ENCODE measurements at places on chromosomes 4 and X.

DNA sequence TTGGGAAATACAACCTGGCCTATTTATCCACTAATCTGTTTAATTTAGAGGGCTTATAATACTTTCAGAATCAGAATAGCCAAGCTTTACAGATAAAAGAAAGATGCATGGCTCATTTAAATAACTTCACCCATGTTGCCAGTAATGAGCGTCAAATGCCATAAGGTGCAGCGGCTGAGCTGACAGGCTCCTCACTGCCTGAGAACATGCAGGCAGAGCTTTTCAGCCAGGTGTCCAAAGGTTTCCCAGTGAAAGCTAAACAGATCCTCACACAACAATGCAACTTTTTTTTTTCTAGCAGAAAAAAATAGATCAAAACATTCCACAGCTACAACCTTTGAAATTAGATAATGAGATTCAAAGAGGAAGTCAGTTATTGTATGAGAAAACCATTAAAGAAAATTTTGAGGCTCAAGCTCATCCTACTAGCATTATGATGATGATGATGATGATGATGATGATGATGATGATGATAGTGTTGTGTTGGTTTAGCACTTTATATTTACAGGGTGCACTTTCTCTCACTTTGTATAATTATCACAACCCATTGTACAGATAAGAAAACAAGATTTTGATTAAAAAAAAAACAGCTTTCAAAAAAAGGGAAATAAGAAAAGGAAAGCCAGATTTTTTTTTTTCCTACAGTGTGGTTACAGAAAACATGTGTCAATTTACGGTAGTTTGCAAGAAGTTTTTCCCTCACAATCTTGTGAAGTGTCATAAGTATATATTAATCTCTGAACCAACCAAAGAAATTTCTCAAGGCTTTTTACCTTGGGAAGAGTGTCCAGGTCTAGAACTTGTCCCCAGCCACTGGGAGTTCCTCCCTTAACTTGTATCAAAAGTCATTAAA is 12.2 kb upstream of the TNIP3 start:
- no peak for DNase-seq

GRCh38 chr4:153962311-153963039 is 173.6 kb upstream of the SFRP2 start:
- DNase-seq = no peak

DNA sequence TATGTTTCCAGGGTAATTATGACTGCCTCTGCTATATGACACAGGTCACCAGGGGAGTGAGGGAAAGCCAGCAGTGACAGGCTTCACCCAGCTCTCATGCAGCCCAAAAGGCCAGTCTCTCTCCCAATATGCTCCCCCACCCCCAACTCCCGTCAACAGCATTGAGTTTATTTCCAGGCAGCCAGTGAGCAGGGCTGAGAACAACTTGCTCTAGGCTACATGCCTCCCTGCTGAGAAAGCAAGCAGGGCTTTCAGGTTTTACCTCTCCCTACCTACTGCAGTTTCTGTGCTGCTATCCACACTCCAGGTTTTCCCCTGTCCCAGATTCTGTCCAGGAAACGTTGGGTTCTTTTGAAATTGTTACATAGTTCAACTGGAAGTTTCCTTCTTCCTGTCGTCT is 291.4 kb downstream of the PABPC4L start:
- no peak for DNase-seq

DNA sequence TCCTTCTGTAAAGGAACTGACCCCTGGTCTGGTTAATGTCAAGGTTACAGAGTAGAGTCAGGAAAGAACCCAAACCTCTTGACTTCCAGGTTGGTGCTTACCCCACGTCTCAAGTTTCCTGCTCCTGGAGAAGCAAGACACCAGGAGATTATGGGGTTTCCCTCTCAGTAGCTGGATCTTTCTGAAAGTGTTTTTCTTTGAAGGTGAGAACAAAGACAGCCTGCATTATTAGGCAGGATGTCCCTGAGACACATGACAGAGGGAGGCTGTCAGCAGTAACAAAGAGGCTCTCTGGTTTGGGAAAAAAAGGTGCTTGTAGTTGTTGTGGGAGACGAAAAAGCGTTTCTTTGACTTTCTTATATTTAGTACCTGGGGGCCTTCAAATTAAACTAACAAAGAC is 44.7 kb upstream of the IGFBP7 start:
- DNase-seq = no peak

DNA sequence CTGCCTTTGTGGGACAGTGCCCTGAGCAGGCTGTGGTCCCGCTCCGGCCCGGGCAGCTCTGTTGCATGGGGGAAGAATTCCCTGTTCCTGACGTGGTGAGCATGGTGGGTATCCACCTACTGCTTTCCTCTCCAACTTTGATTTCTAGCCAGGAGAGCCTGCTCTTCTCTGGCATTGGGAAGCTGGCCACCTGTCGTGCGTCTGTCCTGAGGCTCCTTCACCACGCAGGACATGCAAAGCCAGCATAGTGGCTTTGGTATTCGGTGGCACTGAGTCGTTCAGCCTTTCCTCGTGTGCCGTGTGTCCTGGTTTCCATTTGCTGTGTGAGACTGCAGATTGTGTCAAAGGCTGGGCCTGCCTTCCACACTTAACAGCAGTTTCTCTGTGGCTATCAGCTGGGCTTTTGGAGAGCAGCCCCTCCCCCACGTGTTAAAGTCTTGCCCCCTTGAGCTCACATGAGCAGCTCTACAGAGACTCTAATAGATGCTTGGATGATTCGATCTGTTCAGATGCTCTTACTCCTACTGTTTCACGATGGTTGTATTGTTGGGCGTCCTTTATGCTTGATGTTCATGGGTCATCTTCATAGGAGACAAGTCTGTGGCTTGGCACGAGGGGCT is 46.3 kb upstream of the CLCN4 start:
- no peak for DNase-seq

GRCh38 chr4:45580334-45580733 is 543.5 kb downstream of the GABRG1 start:
- DNase-seq = no peak

DNA sequence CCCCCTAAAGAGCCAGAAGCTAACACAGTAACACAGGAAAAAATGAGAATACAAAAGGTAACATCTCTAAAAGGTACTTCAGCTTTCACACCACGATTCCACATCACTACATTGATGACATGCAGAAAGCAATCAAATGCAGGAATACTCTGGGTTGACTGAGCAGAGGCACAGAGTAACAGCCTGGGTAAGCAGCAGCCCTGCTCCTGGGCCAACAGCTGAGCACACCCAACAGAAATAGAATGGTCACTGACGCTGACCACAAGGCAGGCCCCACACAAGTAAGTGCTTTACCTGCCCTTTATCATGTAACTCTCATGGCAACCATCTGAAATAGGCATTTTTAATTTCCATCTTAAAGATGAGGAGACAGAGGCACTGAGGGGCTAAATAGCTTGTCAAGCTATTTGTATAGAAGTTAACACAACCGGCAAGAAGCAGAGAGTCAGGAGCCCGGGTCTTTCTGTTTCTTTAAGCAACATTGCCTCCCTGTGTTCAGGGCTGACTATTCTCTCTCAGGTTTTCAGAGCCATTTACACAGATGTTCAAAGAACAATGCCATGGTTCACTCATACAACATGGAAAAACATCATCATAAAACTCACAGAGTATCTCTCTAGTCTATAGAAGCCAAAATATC is 168.9 kb downstream of the ZNF674 start:
- no peak for DNase-seq

DNA sequence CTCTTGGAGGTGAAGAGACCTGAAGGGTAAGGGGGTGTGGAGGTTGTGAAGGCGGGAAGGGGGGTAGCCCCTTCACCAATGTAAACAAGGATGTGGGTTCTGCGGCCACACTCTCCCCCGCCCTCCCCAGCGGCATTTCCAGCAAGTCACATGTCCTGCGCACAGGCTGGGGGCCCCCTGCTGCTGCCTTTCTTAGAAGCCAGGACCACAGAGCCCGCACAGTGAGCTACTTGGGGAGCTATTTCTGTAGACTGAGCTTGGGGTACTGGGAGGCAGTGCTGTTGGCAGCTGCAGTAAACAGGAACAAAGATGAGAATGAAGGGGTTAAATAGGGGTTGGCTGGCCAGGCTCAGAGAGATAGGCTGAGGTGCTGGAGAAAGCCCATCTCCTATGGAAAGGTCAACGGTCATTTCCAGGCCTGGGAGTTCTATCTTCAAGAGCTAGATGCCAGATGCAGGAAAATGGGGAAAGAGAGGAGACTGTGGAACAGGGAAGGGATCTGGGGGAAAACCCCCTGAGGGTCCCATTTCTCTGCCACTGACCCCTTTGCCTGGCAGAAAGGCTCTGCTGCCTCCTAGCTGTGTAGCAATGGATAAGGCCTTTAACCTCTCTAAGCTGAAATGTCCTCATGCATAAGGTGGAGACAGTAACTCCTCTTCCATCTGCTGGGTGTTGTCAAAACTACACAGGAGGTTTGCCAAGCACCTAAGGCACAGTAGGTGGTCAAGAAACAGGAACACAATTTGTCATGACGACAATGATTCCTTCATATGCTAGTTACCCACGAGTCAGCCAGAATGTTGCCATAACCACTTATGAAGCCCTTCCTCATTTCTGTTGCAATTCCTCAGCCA is 18.5 kb upstream of the PIM2 start:
- DNase-seq = no peak

GRCh38 chrX:22686138-22686541 is 313.6 kb upstream of the DDX53 start:
- DNase-seq = no peak

- DNase-seq = no peak
Measured at GRCh38 chr4:151331276-151332042, 6.1 kb upstream of the SH3D19 start.

DNA sequence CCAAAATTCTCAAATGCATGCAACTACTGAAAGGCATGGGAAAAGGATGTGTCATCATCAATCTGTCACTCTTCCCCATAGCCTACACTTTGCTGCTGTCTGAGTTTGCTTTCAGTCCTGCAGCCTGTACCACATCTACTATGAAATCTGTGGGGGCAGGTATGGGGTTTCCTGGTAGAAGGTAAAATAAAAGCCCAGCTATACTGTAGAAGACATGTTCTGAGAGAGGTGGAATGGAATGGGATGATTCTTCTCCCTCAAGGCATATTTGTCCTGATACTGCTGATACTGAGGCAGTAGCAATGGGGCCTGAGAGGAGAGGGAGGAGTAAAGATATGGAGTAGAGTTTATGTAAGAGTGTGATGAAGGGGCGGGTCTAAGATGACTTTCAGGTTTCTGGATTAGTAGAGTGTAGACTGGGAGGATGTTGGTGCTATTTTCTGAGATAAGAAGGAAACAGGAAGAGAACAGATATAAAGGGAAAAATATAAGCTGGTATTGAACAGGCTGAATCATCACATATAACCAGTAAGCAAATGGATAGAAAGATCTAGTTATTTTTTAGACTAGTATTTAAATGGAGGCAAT is 38.7 kb upstream of the GYPA start:
- no peak for DNase-seq

GRCh38 chr4:11507920-11508319 is 79.2 kb upstream of the HS3ST1 start:
- no peak for DNase-seq

DNA sequence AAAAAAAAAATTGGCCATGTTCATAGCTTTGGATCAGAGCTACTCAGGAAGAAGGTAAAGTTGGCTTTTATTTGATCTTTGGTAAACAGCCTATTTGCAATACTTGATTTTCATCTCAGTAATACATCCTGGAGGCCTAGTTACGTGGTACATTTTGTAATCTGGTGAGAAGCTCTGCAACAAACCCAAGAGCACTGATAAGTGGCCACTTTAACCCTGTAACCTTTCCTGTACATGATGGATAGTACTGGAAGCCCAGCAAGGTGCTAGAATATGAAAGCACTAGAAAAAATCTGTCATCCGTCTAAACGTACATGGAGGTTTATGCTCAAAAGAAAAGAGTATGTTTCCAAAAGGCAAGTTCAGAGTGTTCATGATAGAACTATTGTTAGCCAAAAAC is 88.3 kb upstream of the BMP2K start:
- no peak for DNase-seq

- DNase-seq = no peak
Measured at GRCh38 chrX:129748305-129748704, 9.5 kb downstream of the XPNPEP2 start.

DNA sequence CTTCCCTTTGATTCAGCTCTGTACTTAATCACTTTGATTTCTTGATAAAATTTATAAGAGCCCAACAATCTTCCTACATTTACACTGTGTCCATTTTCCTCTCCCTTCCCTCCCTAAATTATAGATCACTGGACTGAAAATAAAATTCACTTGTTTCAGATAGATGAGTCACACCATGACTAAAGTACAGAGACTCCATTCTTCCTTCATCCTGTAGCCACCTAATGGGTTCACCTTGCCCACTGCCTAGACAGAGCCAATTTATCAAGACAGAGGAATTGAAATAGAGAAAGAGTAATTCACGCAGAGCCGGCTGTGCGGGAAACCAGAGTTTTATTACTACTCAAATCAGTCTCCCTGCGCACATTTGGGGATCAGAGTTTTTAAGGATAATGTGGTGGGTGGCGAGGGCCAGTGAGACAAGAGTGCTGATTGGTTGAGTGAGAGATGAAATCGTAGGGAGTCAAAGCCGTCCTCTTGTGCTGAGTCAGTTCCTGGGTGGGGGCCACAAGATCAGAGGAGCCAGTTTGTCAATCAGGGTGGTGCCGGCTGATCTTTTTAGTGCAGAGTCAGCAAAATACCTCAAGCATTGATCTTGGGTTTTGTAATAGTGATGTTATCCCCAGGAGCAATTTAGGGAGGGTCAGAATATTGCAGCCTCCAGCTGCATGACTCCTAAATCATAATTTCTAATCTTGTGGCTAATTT is 71.3 kb upstream of the MED14 start:
- DNase-seq = no peak

DNA sequence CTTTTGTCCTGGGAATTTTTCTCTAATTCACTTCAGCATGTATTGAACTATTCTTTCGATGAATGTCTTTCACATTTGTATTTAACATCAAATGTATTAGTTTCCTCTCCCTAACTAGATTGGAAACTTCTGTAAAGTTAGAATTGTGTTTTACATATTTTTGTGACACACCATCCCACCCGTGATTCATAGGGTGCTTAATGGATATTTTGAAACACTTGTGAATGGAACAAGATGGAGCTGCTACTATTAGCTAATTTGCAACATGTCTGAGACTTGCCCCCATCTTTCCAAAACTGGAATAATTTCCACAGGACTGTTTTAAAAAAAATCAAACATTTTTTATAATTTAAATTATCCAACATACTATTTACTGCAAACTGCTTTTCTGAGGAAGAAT is 30.2 kb upstream of the GNPDA2 start:
- DNase-seq = no peak

Measured in NCI-H526 treated with DMSO at 0.1 percent for 48 hours (cell line).